ENCODE measurements at places on chromosomes 12 and 14.

- no peak for DNase-seq
Observed at GRCh38 chr12:90280033-90280432, 571.4 kb upstream of the ATP2B1 start.

DNA sequence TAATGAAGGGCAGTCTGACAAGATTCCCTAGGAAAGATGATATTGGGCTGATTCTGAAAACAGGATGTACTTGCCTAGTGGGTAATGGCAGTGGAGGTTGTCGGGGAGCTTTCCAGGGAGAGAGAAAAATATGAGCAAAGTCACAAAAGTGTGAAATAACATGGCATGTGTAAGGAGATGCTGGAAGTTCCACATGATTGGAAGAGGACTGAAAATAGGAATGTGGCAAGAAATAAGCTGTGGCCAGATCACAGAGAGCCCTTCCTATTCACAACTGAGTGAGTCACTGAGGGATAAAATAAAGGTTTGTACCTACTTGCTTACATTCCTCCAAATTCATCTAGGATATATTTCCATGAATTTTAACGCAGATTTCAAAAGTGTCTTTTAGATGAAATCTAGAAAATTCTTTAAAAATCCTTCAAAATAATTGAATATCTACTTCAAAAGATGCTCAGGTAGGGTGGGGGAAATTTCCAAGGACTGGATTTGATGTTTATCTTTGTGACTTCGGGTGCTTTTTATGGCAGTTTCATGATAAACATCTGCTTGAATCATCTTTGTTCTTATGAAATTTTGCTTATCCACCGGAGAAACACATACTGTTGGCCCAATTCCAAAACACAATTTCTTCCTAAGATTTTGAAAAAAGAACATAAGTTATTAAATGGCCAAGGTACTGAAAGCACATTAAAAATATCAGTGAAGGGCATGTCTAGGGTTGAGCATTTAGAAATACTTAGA, 36.3 kb upstream of the SLC2A13 start:
- DNase-seq: no peak

- peak; percentile 85 for DNase-seq
Observed at GRCh38 chr12:122871851-122872780, 23.8 kb downstream of the VPS37B start.

- no peak for DNase-seq
Observed at GRCh38 chr12:44184499-44185206, 348.8 kb downstream of the TMEM117 start.

Data from activated CD4-positive, alpha-beta memory T cell treated with anti-CD3 and anti-CD28 coated beads for 36 hours (primary cell).